Upper lobe of left lung (tissue), 6 donors: ENCODE measurements at places on chromosomes 3 and 15. TPM values are rescaled to one million over a fixed set of nuclear protein-coding genes. Genes with fewer than 3 reads are reported as not detected.

The HDC gene
- 0.30 TPM for total RNA-seq

The AGBL1 gene
- total RNA-seq, result 15.5 TPM

The B3GALNT1 gene
- 24.7 TPM for total RNA-seq

- no peak for DNase-seq
Measured at GRCh38 chr3:9750556-9751411, 1.0 kb downstream of the OGG1 start.

- DNase-seq, result no peak
Measured at GRCh38 chr3:184377374-184377773, 633 bp downstream of the THPO start.

GRCh38 chr3:129312671-129313414, 34.2 kb downstream of the HMCES start:
- no peak for DNase-seq

DNA sequence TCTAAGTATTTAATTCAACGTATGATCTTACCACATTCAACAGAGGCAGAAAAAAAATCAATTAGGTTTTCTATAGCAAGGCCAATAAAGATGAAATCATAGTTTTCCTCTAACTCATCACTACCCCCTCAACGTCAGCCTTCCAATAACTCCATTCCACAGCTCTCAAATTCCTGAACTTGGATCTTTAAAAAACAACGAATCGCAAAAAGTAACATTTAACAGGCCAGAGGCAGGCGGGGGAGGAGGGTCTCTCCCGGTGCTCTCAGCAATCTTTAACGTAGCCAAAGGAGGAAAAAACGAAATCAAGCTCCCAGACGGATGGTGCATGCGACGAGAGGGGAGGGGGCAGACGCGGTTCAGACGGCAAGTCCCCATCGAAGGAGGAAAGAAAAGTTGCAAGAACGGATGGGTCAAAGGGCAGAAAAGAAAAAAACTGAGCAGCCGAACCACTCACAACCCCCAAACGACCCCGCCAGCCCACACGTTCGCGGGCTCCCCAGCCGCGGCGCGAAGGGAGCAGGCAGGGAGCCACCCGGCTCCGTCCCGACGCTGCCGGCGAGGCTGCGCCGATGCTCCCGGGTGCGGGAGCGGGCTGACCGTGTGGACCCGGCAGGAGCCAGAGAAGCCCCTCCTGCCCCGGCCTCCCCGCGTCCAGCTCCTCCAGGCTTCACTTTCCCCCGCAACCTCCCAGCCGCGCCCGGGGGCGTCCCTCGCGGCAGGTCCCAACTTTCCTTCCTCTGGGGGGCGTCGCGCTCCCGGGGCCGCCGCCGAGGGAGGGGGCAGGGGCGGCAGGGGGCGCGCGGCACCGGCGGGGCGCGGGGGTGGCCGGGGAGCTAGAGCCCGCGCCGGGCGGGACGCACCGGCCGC, 703 bp downstream of the PEAK1 start:
- peak; percentile 30 for DNase-seq

DNA sequence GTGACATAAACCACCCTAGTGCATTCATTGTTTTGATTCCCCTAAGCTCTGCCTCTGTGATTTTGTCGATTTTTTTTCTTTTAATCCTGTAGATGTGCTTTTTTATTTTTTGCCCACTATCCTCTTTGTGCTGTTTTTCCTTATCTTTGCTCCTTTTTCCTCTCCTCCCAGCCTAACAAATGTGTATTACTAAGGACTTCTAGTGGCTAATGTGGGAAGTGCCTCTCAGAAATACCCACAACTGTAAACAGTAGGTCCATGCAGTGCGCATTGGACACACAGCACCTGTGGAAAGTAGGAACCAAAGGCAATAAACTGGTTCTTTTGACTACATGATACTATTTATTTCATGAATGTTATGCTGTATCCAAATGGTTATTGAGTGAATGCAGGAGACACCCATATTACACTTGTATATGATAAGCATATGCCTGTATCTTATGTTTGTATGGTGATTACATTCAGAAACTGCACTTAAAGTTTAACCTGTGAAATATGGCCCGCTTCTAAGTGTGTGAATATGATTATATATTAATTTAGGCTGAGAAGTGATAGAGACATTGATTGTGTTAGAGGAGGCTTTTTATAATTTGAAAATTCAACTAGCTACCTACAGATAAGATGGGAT, 147.8 kb downstream of the PLCL2 start:
- no peak for DNase-seq
